ENCODE measurements at places on chromosomes 11 and 22.

GRCh38 chr11:121086866-121087265 is 14.2 kb upstream of the TECTA start:
- DNase-seq = no peak

DNA sequence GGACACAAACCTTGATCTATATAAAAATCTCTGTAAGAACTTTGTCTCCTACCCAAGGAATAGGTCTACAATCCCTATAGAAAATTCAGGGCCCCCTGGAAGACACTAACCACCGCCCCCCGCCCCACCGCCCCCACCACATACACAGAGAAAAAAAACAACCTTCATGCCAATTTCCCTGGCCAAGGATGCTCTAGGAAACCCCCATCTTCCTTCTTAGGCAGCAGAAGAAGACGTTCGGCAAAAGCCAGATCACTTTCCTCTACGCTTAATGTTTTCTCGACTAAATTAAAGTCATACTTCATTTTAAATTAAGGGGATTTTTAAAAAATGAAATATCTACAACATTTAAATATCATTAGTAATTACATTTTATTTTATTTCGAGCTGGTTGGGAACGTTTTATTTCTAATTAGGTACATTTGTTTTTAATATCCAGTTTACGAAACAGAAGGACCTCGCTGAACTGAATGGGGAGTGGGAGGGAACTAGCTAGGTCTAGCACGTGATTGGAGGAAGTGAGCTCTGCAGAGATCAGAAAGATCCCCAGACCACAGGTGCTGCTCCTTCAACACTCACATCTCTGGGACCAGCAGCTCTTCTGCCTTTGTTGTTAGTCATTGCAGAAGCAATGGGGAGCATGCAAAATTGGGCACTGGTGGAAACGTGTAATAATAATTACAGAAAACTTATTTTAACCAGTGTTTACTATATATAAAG is 472.3 kb downstream of the MN1 start:
- no peak for DNase-seq

GRCh38 chr22:17436382-17436980 is 67.2 kb downstream of the CECR2 start:
- DNase-seq = peak; percentile 39

- DNase-seq = no peak
These were observed 105.3 kb upstream of the FGF3 start for GRCh38 chr11:69924308-69925161.

GRCh38 chr11:123431619-123432018 is 1.6 kb downstream of the GRAMD1B start:
- no peak for DNase-seq

GRCh38 chr11:122033631-122034030 is 82.4 kb downstream of the BLID start:
- DNase-seq = no peak

DNA sequence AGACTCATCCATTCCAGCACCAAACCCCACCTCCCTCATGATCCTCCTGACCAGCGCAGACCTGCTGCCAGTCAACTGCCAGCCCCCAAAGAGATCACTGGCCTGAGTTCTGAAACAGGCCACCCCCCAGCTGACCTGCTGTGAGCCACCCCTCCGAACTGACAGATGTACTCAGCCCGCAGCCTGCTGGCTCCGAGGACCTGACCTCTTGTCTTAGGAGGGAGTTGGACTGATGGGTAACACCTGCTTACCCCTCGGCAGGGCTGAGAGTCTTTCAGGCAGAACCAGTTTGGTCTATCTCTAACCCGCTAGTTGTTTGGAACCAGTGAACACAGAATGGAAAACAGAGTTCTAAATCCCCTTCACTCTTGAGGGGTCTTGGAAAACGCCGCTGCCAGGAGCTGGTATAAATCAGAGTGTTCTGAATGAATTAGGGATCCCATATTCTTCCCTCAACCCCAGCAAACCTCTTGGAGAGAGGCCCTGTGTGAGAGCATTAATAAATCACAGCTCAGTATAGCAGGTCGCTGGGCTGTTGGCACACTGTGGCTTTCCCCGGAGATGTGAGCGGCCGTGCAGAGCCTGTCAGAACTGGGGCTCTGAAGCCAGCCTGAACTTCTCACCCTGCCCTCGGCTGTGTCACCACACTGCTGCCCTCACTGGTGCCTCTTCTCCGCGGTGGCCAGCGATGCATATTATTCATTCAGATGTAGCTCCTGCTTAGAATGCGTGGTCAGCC is 165.1 kb upstream of the NCAM1 start:
- DNase-seq = no peak

- no peak for DNase-seq
These were observed 720 bp upstream of the MED17 start for GRCh38 chr11:93783362-93783761.

GRCh38 chr11:33721426-33721825 is 14.8 kb downstream of the CD59 start:
- no peak for DNase-seq

- DNase-seq = peak; percentile 50
These were observed 12.2 kb upstream of the PIM3 start for GRCh38 chr22:49948116-49948957.

- no peak for DNase-seq
These were observed 43.5 kb downstream of the CD44 start for GRCh38 chr11:35182317-35182939.

Measured in umbilical cord (tissue), 2 donors.